ELR (cell line): ENCODE measurements at places on chromosomes 12 and 14.

GRCh38 chr14:42944284-42944683 lies 1337.6 kb downstream of the LRFN5 start:
- DNase-seq: peak; percentile 28

DNA sequence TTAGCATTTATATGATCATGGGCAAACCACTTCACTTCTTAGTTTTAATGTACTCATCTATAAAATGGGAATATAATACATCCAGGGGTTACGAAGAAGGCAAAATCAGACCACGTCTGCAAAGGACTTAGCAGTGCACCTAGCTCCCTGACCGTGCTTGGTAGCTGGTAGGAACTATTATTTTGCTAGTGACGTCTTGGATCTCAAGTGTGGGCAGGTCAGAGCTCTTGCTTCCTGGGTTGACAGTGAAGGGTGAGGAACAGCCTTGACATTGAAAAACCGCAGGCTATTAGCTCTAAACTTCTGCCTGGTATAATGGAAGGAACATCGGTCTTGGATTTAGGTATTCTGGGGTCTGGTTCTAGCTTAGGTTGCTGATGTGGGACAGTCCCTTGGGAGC lies 89.3 kb upstream of the MED13L start:
- no peak for DNase-seq

GRCh38 chr12:2180737-2181082 lies 127.9 kb downstream of the CACNA1C start:
- no peak for DNase-seq

- DNase-seq: no peak
Observed at GRCh38 chr12:121903202-121903601, 14.6 kb downstream of the PSMD9 start.
